ENCODE measurements at places on chromosomes 5 and 9.
A peak's percentile ranks its signal among the peaks of the same experiment; 100 is the strongest.

DNA sequence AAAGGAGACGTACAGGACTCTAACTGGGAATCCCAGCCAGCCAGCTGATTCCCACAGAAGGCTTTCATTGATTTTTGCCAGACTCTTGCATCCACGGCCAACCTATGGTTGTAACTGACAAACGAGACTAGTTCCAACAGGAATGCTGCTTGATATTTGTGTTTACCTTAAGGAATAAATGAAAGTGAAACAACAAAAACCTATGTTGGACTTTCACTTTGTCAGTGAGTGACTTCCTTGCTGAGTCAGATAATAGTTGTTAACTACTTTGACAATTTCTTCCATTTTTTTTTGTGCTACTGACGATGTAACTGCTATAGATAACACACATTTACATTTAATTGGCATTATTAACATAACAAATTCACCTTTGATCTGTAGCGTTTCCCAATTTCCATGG is 63.4 kb upstream of the LRRTM2 start:
- DNase-seq = no peak

GRCh38 chr5:25488119-25488518 is 843.3 kb upstream of the CDH10 start:
- DNase-seq = no peak

DNA sequence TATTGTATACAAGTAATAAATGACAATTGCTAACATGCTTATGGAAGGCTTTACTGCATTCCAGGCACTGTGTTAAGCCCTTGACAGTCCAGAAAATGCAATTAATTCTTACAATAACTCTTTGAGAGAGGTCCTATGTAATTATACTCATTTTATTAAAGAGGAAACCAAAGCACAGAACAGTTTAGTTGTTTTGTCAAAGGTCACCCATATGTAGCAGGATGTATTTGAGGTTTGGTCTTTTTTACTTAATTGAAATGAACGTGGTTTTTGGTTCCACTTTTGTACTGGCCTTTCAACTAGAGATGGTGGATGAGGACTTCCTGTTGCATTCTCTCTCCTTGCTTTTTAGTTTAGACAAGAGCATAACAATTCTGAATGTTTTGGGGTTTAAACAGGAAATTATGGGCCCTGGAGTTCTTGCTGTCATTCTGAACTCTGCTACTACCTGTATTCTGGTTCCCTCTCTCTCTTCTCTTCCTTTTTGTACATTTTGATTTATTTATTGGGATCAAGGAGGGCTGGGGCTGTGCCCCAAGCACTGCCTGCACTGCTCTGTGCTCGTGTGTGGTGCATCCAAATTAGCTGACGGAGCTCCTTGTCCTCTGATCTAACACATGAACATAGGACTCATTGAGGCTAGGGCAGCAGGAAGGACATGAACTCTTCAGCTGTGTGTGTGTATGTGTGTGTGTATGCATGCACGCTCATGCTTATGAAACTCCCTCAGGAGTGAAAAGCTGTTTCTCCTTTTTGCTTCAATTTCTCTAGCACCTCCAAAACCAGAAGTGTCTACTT is 47.4 kb downstream of the SLC28A3 start:
- DNase-seq = no peak

- no peak for DNase-seq
These were observed 543.1 kb downstream of the KIF4B start for GRCh38 chr5:155556700-155557099.

DNA sequence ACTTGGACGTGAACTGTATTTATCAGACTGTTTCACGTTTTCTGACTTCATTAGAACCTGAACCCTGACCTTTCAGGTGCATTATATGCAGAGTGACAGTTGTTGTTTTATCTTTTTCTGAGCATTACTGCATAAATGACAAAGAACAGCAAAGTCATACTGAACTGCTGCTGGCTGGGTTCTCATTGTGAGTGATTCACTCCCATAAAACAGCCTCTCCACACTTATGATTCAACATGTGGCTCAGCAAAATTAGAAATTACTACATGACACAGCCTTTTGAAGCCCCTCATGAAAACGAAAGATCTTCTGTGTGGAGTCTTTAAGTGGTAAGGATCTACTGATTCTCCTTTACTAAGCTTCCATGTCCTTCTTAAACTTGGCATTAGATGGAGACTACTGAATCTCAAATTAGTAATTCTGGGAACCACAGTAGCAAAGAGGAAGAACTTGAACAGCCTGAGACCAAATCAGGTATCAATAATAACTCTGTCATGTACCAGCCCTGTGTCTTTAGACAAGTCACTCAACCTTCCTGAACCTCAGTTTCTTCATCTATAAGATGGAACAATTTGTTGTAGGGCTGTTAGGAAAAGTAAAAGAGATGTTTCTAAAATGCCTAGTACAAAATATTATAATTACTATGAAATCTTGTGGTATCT is 172.3 kb upstream of the GNA14 start:
- no peak for DNase-seq

DNA sequence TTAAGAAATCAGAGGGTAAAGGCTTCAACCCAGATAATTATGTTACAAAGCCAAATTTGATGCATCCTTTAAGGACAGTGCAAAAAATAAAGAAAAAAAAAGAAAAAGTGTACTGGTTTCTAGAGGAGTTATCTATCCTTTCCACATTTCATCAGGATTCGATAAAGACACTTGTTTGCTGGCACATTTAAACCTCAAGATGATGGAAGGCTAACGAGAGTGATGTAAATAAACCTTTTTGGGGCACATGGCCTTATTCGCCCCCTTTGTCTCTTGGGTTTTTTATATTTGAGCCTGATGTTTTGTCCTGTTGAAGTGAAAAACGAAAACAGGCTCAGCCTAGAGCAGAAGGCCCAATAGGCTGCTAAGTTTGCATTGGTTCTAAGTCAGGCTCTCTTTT is 416.5 kb downstream of the TAF11L14 start:
- DNase-seq = no peak

DNA sequence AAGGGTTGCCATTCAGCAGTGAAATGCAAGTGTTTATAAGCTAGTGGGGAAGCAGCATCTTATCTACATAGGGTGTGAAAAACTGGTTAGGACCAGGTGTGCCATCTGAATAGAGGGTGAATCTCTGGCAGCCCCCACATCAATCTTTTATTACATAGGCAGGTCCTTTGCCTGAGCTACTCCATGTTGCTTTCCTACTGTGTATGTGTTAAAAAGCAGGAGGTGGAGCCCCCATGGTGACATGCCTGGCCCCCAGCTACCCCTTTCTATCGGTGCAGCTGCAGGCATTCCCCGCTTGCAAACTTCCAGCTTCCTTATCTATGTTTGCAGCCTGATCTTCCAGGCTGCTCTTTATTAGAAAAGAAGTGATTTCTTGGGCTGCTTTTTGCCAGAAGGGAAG is 353.5 kb downstream of the SPATA31D1 start:
- no peak for DNase-seq

GRCh38 chr9:130138791-130139190 is 33.4 kb upstream of the NCS1 start:
- no peak for DNase-seq

DNA sequence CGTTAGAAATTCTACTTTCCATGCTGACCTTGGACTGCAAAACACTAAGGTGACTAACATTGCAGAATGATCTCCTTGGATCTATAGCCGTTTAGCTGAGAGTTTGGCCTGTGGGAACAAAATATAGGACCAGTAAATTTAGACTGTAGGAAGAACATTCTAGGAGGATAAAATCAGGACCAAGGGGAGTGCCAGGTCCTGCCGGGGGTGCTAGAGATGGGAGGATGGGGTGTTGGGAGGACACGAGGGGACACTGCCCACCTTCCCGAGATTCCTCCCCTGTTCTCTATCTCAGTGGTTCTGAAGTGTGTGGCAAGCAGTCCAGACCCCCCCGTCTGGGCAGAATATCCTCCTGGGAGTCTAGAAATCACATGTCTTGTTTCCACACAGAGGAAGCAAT is 445.2 kb downstream of the ZSWIM6 start:
- no peak for DNase-seq

GRCh38 chr5:151318850-151319732 is 15.5 kb upstream of the SLC36A3 start:
- no peak for DNase-seq

DNA sequence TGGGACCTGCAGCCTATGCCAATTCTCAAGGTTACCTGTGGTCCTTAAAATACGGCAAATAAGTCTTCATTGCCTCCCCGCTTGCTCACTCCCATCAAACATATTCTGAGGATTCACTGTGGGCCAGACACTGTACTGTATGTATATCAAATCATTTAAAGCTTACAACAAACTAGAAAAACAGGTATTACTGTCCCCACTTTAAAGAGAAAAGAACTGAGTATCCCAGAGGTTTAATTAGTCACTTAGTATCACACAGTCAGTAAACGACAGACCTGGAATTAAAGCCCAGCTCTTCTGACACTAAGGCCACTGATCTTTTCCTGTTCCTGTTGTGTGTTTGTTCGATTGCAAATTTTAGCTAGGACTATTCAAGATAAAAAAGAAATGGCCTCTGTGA is 248.2 kb downstream of the ACTL7B start:
- no peak for DNase-seq

DNA sequence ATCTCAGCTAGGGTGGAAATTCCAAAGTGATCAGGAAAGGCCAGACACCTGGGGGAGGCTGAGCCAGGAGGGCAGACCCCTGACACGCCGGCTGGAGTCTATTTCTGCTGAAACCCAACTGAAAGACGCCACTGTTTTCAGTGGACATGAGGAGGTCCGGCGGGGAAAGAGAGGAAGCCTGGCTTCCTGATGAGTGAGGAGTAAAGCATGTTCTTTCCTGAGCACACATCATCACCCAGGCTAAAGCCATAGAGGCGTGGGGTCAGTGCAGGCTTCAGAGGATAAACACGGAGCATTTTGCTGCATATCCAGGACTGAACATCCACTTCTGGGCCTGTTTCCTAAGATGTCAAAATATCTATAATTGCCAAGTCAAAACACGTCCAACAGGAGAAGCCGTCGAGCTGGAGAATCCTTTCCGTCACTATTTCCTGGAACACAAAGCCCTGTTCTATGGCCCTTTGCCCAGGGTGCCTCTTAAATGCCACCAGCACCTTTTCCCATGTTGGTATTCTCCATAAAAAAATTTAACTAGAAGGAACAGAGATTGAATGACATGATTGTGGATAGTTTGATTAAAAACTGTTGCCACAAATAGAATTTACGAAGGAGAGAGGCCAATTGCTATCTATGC is 597.9 kb upstream of the ADAMTS16 start:
- DNase-seq = no peak

GRCh38 chr5:79269733-79270166 is 33.8 kb downstream of the JMY start:
- DNase-seq = no peak

DNA sequence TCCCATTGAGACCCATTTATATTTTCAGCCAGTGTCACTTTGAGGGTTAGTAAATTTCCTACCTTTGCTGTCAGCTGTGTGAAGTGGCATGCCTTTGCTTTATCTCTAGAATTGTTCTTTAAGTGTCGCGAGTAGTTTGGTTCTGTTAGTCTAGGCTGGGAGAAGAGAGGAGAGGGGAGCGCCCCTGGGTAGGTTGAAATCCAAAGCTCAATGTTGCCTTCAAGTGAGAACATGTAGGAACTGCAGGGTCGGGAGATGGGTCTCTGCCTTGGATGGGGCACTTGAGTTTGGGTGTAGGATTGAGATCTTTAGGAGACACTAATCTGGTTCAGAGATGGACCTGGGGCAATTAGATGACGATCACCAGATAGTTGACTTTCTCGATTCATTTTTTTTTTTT is 46.3 kb downstream of the STC2 start:
- no peak for DNase-seq

GRCh38 chr5:125198270-125198974 is 452.0 kb upstream of the ZNF608 start:
- peak; percentile 63 for DNase-seq

DNA sequence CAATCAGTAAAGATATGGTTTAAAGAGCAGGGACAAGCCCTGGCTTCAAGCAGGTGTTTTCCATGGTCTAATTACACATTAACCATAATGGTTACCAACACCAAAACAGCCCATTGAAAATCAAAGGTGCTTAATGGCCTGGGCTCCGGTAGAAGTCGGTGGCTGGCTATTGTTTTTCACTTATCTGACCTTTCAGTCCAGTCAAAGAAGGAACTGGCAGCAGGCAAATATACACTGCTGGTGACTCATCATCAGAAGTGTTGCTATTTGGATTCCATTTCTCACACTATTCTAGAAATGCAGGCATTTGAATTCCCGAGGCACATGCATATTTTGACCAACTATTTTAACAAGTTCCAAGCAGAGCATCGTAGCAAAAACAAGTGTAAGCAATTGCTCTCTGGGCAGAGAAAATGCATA is 26.3 kb upstream of the GABRP start:
- no peak for DNase-seq

GRCh38 chr5:52784737-52785136 is 3.0 kb upstream of the ITGA1 start:
- DNase-seq = no peak

- no peak for DNase-seq
These were observed 74.3 kb downstream of the COL23A1 start for GRCh38 chr5:178515776-178516503.

DNA sequence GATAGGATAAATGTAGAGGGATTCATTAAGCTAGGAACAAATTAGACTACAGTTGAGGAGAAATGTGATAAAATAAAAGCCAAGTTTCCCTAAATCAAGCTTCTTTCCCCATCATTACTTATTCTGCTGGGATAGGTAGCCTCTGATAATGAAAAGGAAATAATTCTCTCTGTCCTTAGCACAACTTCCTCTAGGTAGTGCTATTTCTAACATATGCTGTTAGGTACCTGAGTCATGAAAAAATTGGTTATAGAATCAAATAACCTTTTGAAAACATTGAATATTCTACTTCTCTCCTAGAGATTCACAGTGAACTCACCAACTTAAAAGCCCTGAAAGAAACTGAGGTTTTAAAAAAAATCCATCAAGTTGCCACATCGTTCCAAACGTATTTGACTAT is 1793.1 kb downstream of the EFNA5 start:
- DNase-seq = no peak

DNA sequence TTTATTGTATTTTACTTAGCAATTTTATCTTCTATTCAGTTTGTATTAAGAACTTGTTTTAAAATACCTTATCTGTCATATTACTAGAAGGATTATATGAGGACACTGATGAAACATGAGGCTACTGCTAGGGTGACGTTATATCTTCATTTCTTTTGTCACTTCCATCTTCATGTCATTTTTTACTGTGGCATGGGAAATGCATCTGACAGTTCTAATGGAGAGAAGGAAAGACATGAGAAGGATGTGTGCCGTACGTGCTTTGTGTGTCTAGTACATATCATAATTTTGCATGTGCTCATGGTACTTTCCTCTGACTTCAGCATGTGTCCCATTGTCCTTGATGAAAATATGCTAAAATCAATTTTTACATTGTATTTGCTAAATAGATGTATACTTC is 258.2 kb downstream of the PTPRD start:
- DNase-seq = no peak

- no peak for DNase-seq
These were observed 298.2 kb upstream of the ZNF608 start for GRCh38 chr5:125044491-125045282.

- no peak for DNase-seq
These were observed 75.0 kb downstream of the CFAP95 start for GRCh38 chr9:69895659-69896058.

DNA sequence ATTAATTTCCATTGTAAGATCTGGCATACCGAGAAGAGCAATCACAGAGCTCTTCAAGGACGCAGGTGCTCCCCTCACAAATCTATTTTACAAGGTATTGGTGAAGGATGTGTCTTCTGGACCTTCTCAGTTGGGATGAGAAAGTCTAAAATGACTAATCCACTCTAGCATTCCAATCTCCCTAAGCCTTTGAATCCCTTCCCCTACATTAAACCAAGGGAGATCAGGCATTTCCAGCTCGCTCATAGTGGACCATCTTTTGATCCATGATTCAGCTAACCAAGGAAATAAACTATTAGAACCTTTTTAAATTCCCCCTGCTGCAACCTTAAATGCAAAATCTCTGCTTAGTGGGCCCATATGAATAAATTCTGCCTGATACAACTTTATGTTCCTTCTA is 95.9 kb upstream of the FBN2 start:
- DNase-seq = no peak
